OCI-LY7 (cell line): ENCODE measurements at places on chromosomes 7 and 10.

DNA sequence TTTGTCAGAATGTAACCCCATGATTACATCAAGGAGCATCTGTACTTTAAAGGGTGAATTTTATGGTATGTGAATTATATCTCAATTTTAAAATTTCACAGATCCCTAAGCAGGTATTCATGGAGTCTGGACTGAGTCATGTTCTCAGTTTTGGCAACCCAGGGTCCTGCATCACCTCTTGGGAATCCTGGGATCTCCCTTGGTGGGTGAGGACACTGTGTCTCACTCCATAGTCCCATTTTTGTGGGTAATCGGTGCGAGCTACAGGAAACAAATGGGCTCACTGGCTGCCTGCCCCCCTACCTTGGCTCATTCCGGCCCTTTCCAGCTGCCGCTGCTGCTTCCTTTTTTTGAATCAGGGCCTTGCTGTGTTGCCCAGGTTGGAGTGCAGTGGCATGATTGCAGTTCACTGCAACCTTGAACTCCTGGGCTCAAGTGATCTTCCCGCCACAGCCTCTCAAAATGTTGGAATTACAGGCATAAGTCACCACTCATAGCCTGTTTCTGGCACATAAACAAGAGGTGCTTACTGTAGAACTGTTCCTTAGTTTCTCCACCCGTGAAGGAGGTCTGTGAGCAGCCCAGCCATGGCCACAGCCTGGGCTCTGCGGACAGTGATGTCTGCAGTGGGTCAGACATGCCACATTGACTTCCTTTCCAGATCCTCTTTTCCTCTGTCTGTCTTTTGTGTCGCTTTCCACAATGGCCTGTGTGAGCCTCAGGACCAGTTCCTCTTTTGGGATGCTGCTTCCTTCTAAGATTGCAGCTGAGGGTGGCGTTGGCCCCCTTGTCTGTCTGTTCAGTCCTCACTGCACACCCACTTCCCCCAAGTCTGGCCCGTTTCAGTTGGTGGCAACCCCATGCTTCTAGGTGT, 14.5 kb downstream of the PALD1 start:
- DNase-seq, result peak; percentile 89

GRCh38 chr10:86387178-86387794, 20.7 kb upstream of the GRID1 start:
- DNase-seq, result no peak

DNA sequence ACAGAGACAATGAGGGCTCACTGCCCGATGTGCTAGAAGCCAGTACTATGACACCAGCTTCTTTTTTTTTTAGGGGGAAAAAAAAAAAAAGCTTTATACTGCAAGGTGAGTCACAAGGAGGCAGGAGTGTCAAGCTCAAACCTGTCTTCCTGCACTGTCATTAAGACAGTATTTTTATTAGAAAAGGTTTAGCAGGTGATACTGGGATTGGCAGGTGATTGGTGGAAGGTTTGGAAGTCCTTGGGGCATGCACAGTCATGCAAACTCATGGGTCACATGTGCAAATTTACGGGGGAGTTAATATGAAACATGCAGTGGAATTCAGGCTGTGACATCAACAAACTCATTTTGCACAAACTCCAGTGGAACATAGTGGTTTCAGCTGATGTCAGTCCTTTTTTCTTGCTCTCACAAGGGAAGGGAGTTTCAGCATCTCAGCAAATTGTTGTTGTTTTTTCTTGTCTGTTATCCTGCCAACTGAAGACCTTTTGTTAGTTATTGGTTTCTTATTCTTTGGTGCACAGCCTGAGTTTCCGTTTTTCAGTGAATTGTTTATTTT, 530.6 kb downstream of the ANKRD7 start:
- DNase-seq, result no peak

GRCh38 chr10:122499012-122499411, 37.7 kb downstream of the HTRA1 start:
- DNase-seq, result no peak

GRCh38 chr10:16259726-16260125, 177.1 kb upstream of the PTER start:
- no peak for DNase-seq
